ENCODE measurements at places on chromosomes 16 and 17. TPM values are rescaled to one million over a fixed set of nuclear protein-coding genes. Genes with fewer than 3 reads are reported as not detected.

The WIPI1 gene
- total RNA-seq, result 17.5 TPM

GRCh38 chr17:40720899-40721298, 17.3 kb upstream of the KRT24 start:
- no peak for DNase-seq

The WNT9B gene
- total RNA-seq, result 0.87 TPM

GRCh38 chr17:14672830-14673229, 371.9 kb downstream of the HS3ST3B1 start:
- peak; percentile 12 for DNase-seq

DNA sequence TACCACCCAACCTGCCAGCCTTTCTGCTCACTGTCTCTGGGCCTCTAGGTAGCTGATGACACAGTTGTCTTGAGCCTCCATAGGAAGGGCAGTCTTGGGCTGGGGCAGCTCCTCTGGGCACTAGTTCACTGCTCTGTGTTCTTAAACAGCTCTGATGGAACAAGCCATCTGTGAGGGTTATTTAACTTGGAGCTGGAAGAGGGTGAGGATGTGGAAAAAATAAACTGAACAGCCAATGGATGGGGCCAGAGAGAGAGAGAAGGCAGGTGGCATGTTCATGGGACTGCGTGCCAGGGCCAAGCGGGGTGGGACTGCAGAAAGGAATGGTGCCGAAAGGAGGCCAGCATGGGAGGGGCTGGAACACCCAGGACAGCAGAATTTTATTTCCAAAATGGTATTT, 52.6 kb downstream of the HIC1 start:
- DNase-seq, result no peak

GRCh38 chr17:34902831-34903547, 58.3 kb downstream of the CCT6B start:
- no peak for DNase-seq

DNA sequence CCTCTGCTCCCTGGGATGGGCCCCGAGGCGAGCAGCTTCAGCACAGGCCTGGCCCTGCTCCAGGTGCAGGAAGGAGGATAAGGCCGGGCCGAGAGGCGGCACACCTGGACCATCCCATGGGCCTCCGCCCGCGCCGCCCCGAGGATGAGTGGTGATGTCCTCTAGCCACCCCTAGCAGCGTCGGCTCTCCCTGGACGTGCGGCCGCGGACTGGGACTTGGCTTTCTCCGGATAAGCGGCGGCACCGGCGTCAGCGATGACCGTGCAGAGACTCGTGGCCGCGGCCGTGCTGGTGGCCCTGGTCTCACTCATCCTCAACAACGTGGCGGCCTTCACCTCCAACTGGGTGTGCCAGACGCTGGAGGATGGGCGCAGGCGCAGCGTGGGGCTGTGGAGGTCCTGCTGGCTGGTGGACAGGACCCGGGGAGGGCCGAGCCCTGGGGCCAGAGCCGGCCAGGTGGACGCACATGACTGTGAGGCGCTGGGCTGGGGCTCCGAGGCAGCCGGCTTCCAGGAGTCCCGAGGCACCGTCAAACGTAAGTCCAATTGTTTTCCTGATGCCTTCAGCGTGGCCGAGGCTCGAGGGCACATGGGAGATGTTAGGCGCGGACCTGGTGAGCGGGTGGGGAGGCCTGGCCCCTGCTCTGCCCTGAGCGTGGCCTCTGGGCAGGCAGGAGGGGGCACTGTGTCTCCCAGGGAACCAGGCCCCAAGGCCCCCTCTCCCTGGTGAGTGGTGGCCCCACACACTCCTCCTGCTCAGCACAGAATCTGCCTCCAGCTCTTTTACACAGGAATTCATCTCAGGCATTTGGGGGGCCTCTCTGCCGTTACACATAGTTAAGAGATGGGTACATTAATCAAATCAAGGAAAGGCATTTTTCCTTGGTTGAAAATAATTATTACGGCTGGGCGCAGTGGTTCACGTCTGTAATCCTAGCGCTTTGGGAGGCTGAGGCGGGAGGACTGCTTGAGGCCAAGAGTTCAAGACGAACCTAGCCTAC, 855 bp downstream of the TMEM204 start:
- DNase-seq, result no peak

DNA sequence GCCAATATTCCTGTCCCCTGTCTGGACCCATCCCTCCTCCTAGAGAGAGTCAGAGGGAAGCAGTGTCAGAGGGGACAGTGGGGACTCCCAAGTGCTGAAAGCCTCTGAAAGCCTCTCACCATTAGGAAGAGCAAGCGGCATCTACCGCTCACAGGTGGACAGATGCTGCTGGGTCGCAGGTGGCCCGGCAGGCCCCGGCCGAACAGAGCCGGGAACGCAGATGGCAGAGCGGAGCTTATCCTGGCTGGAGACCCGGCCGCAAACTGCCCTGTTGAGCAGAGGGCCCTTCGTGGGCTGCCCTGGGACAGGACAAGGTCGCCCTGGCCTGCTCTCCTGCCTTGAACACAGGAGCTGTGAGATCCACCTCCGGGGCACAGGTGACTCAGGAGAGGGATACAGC, 23.0 kb upstream of the NAT9 start:
- DNase-seq, result no peak

DNA sequence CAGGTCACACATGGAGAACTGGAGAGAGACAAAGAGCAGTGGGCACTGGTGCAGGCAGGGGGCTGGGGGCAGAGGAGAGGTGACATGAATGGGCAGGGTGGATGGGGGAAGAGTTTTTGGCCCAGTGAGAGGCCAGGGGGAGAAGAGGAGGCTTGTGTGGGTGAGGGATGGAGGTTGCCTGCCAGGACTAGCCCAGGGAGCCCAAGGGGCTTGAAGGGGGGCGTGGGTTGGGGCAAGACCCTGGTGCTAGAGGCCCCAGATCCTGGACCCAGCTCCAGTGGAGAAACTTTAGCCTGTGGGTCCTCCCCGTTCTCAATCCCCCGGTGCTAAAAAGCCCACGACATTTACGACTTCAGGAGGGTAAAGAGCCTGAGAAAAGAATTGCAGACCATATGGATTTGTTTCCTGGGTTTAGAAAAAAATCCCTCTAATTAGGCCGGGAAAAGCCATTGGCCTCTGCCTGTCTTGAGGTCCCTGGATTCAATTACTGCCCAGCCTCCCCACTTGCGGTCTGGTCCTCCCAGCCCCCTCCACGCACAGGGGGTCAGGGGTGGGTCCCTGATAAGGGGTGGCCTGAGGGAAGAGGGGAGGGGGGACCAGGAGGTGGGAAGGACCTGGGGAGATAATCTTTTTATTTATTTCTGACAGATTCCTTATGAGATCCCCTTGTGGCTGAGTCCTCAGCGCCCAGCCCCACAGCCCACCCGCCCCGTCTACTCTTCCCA, 33.0 kb downstream of the NGFR start:
- peak; percentile 4 for DNase-seq

The NUDT21 gene
- 263 TPM for total RNA-seq

The SLC13A5 gene
- total RNA-seq, result 1.6 TPM

- DNase-seq, result no peak
These were observed 55.9 kb downstream of the ZDHHC7 start for GRCh38 chr16:84955427-84955826.

The C17orf78 gene
- total RNA-seq, result not detected

GRCh38 chr16:74999609-75000480, 1.0 kb downstream of the ZNRF1 start:
- peak; percentile 78 for DNase-seq

The RHBDL1 gene
- 6.7 TPM for total RNA-seq

- DNase-seq, result no peak
These were observed 123.7 kb upstream of the HS3ST3A1 start for GRCh38 chr17:13725288-13725990.

GRCh38 chr17:67027031-67027628, 17.2 kb upstream of the CACNG1 start:
- DNase-seq, result no peak

DNA sequence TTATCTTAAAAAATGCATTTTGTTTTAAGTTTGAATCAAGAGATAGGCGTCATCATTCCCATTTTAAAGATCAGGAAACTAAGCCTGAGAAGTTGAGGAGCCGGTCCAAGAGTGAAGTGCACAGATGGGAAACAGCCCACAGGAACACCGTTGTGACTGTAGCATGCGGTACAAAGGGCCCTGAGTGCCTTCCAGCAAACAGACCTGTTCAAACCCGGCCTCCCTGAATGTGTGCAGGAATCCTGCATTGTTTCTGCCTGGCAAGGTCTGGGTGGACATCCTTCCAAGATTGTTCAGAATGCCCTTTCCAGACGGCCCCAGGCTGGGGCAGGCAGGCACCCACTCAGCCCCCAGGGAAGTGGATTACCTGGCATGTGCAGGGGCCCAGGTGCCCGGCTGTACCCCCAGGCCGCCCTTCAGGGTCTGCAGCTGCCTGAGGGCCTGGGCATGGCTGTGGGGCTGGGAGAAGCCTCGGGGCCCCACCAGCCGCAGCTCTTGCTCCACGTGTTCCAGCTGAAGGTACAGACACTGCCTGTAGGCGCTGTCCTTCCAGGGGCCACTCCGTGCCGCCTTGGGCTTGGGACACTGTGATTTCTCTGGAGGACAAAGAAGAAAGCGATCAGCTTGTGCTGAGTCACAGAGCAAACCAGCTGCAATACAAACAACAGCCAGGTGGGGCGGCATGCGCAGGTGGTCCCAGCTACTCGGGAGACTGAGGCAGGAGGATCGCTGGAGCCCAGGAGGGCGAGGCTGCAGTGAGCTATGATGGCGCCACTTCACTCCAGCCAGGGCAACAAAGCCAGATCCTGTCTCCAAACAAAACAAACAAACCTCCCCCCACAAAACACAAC, 45.0 kb upstream of the GCSH start:
- peak; percentile 74 for DNase-seq

- DNase-seq, result no peak
These were observed 42.4 kb downstream of the TOM1L2 start for GRCh38 chr17:17929655-17930380.

The CHCT1 gene
- not detected for total RNA-seq

DNA sequence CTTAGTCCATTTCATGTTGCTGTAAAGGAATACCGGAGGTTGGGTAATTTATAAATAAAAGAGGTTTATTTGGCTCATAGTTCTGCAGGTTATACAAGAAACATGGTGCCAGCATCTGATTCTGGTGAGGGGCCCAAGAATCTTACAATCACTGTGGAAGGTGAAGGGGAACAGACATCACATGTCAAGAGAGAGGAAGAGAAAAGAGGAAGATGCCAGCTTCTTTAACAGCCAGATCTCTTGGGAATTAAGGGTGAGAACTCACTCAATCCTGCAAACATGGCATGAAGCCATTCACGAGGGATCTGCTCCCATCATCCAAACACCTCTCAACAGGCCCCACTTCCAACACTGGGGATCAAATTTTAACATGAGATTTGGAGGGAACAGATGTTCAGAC, 49.5 kb downstream of the BMERB1 start:
- DNase-seq, result no peak

DNA sequence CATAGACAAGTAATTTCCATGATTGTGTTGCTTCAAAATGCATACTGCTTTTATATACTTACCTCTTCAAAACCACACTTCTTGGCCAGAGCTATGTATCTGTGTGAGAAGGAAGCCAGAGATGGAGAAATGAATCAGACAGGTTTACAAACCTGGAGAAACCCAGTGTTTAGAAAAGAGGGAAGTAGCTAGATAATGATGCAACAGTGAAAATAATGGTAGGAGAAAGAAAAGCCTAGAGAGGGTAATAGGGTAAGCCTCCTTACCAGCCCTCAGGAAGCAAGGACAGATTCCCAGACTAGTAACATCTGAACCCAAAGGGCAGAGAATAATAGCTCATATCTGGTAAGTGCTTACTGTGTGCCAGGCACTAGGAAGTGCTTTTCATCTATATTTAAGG, 250.3 kb upstream of the CDH11 start:
- DNase-seq, result no peak

DNA sequence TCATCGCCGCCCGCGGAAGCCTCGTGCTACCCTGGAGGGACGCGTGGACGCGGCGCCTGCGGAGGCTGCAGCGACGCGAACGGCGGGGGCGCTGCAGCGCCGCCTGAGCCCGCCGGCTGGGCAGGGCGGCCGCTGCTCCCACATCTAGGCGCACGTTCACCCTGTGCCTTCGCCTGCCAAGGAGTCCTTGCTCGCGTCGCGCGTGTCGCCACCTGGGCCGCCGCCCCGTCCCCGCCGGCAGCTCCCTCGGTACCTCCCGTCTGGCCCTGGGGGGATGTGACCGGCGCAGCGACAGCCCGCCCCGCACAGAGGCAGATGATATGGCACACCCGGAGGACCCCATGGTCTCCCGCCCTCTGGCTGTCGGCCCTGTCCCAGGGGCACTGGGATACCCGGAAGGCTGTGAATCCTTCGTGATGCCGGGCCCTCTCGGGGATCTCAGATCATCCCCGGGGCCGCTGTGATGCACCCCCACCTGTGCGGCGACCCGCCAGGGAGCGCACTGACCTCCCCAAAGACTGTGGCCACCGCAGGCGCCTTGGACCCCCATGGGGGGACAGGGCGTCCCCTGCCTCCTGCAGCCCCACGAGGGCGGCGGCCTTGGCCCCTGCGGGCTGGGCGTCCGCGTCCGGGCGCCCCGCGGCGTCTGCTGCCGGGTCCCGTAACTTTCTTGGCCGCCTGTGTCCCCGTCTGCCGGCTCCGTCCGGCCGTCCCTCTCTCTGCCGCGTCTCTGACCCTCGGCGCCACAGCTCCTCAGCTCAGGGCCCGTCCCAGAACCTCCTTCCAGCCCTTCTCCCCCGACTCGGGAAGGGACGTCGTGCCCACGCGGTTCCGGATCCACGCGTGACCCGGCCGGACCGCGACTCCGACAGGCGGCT, 689 bp upstream of the TBC1D24 start:
- peak; percentile 42 for DNase-seq

DNA sequence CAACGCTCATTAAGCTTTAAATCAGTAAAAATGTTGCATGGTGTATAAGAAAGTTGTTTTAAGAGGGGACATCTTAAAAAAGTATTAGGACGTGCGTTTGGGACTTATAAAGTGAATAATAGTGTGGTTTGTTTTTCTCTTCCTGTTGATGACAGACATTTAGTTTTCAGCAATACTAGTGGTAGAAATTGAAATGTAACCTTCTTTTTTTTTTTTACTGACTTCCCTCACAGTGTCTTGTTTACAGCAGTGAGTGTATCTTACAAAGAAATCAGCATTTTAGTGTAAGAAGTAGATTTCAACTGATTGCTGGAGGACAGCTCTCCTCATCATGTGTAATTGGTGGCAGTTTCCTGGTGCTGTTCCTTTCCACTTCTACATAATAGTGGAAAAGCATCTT, 39.6 kb downstream of the CYLD start:
- no peak for DNase-seq

- DNase-seq, result no peak
These were observed 22.9 kb downstream of the MARVELD3 start for GRCh38 chr16:71648921-71649320.

DNA sequence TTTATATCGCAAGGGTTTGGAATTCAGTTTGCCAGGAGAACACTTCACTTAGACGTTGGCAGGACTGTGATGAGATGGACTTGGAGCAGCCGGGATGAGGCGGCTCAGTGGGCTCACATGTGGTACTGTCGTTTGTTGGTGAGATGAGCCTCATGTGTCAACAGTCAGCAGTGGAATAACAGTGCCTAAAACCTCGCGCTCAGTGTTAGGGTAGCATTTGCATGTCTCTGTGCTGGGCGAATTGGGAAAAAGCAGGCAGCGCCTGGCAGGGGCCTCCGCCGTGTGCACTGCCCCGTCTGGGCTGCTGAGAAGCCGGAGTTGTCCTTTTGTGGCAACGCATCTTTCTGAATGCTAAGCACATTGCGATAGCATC, 49.7 kb downstream of the CRISPLD2 start:
- DNase-seq, result no peak

- no peak for DNase-seq
These were observed 20.5 kb downstream of the TMEM94 start for GRCh38 chr17:75476752-75477489.
